ENCODE measurements at places on chromosomes 2 and 18. TPM values are rescaled to one million over a fixed set of nuclear protein-coding genes. Genes with fewer than 3 reads are reported as not detected.

The CPO gene
- total RNA-seq, result not detected

The ZNF396 gene
- 5.5 TPM for total RNA-seq

The STAT1 gene
- total RNA-seq, result 80.4 TPM

The TP53I3 gene
- 38.7 TPM for total RNA-seq

The MBP gene
- 43.8 TPM for total RNA-seq

The AQP12B gene
- not detected for total RNA-seq

The TSPYL6 gene
- not detected for total RNA-seq

The IGFBP2 gene
- 307 TPM for total RNA-seq

The ANKAR gene
- total RNA-seq, result 8.2 TPM

The IL18RAP gene
- total RNA-seq, result not detected

The CHRNG gene
- total RNA-seq, result not detected

The AQP4 gene
- total RNA-seq, result 115 TPM

The MAL gene
- 15.8 TPM for total RNA-seq

DNA sequence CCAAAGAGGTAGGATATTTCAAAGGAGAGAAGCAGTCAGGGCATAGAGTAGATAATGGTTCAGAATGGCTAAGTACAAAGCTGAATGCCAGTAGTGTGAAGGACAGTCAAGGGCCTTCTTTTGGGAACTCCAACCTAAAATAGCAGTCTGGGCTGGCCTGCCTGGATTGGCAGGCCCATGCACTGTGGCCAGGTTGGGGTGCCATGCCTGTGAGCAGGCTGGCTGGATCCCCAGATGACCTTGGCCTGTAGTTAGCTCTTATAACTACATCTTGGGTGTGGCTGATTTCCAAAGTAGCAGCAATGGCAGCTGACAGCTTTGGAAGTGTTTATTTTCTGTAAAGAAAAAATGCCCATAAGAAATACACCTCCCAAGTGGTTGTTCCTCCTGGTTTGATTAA is 51.5 kb upstream of the ITGB6 start:
- peak; percentile 33 for DNase-seq
- H3K4me3 ChIP-seq, result no peak overlapping the region
- no peaks in the 10 kb centered on the region for H3K27me3 ChIP-seq
- peaks cover 14% of the 10 kb centered on the region for H3K4me1 ChIP-seq
- no peaks in the 10 kb centered on the region for H3K36me3 ChIP-seq
- H3K27ac ChIP-seq, result no peak overlapping the region

DNA sequence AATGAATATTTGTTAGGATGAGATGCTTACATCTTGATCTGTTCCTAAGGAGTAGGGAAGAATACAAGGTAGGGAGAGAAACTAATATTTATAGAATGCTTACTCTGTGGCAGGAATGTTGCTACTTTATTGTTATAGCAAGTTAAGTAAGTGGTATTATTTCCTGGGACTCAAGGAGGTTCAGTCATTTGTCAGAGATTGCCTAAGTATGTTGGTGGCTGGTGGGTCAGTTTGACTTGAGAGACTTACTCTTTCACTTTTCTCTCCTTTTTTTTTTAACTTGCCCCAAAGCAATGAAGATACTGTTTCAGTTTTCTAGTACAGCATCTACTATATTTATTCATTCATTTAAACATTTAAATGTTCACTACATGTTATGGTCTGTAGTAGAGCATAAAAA is 209.2 kb upstream of the STON1 start:
- H3K4me3 ChIP-seq, result no peak overlapping the region
- no peak overlapping the region for H3K27ac ChIP-seq
- peaks cover 67% of the 10 kb centered on the region for H3K4me1 ChIP-seq
- H3K36me3 ChIP-seq, result no peaks in the 10 kb centered on the region

DNA sequence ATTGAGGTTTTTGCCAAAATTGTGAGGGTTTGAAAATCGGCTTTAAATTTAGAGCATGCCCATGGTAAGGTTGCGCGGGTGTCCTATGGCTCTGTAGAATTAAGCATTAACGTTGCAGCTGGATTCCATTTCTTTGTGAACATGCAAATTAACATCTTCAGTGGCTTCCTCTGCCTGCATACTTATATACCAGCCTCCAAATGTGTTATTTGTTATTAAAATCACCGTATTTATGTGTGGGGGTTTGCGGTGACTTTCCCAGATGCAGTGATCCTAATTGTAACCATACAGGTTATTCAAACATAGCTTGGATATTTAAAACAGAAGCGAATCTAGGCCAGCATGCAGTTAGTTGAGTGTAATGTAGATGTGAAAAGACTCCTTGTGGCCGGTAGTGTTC is 80.2 kb downstream of the TGOLN2 start:
- H3K4me3 ChIP-seq, result no peak overlapping the region
- H3K4me1 ChIP-seq, result peaks cover 17% of the 10 kb centered on the region
- no peaks in the 10 kb centered on the region for H3K27me3 ChIP-seq

DNA sequence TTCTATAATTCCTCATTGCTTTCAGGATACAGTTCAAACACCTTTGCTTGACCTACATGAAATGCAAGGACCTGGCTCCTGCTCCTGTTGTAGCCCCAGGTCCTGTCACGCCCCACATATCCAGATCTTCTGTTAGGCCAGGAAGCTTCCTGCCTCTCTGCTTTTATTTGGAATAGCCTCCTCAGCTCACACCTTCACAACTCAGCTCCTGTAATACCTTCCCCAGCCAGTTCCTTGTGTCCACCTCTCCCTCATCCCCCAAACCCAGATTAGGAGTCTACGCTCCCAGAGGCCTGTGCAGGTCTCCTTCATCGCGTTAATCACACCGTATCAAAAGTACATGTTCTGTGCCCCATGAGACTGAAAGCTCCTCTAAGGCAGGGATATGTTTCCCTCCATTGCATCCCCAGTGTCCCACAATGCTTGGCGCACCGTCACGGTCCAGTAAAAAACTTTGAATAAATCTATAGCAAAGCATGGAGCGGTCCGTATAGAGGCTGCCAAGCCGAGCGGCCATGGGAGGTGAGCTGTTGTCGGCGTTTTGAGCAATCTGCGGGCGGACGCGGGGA is 371 bp downstream of the MDH1B start:
- H3K4me3 ChIP-seq, result peak overlapping the region; percentile 78
- H3K27me3 ChIP-seq, result no peaks in the 10 kb centered on the region
- peaks cover 46% of the 10 kb centered on the region for H3K4me1 ChIP-seq
- H3K36me3 ChIP-seq, result no peaks in the 10 kb centered on the region

DNA sequence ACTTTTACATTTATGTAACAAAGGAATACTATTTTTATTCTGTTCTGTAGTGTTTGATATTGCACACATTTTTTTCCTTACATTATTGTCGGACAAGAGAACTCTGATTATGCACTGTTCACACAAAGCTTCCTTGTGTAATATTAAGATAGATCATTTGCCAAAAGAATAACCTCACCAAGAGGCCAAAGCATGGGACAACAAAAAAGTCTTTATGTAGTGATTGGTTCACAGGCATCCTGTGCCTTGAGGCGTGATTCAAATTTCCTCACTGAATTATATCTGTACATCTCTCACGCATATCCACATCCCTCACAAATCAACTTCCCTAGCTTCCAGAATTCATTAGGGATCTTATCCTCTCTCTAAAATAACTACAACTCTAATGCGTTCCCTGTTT is 642.7 kb downstream of the NR4A2 start:
- H3K27me3 ChIP-seq, result no peaks in the 10 kb centered on the region
- H3K36me3 ChIP-seq, result no peaks in the 10 kb centered on the region
- no peak for DNase-seq
- H3K4me1 ChIP-seq, result no peaks in the 10 kb centered on the region
- H3K4me3 ChIP-seq, result no peak overlapping the region
- no peak overlapping the region for H3K27ac ChIP-seq

- H3K27ac ChIP-seq, result no peak overlapping the region
- no peaks in the 10 kb centered on the region for H3K36me3 ChIP-seq
- peaks cover 14% of the 10 kb centered on the region for H3K4me1 ChIP-seq
- H3K27me3 ChIP-seq, result peaks cover 5% of the 10 kb centered on the region
- no peak for DNase-seq
Measured at GRCh38 chr2:74544634-74545033, 9.1 kb downstream of the LOXL3 start.

DNA sequence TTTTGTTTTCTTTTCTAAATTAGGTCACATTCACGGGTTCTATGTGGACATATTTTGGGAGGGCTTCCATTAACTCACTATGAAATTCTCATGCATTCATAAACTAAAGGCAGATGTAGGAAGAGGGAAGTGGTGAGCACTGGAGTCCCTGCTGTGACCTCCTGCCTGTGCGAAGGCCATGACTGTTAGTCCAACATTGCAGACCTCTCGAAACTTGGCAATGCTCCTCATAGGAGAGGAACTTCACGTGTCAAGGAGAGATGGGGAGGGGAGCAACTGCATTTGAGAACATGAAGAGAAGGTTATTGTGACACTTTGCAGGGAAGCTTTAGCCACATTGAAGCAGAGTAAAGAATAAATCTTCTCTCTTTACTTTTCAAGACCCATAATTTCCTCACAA is 126.4 kb upstream of the HNMT start:
- no peak overlapping the region for H3K27ac ChIP-seq
- no peak overlapping the region for H3K4me3 ChIP-seq
- no peaks in the 10 kb centered on the region for H3K4me1 ChIP-seq
- no peaks in the 10 kb centered on the region for H3K36me3 ChIP-seq
- no peak for DNase-seq

- DNase-seq, result peak; percentile 12
- H3K27ac ChIP-seq, result peak overlapping the region; percentile 69
- no peaks in the 10 kb centered on the region for H3K27me3 ChIP-seq
Measured at GRCh38 chr2:38098421-38099098, 22.6 kb upstream of the CYP1B1 start.

GRCh38 chr2:3751806-3752205 is 48.4 kb downstream of the DCDC2C start:
- DNase-seq, result no peak
- H3K4me3 ChIP-seq, result no peak overlapping the region
- no peak overlapping the region for H3K27ac ChIP-seq
- no peaks in the 10 kb centered on the region for H3K27me3 ChIP-seq

GRCh38 chr18:50721451-50722120 is 98.2 kb downstream of the MRO start:
- no peak overlapping the region for H3K4me3 ChIP-seq
- no peaks in the 10 kb centered on the region for H3K27me3 ChIP-seq
- H3K4me1 ChIP-seq, result no peaks in the 10 kb centered on the region
- DNase-seq, result no peak
- H3K27ac ChIP-seq, result no peak overlapping the region
- no peaks in the 10 kb centered on the region for H3K36me3 ChIP-seq
